NCI-H1417 treated with DMSO at 0.1 percent for 48 hours (cell line): ENCODE measurements at places on chromosomes 5 and 9.

GRCh38 chr5:115949096-115949495, 13.2 kb upstream of the LVRN start:
- DNase-seq = no peak

- DNase-seq = no peak
Observed at GRCh38 chr5:4862500-4862899, 277.6 kb upstream of the ADAMTS16 start.

DNA sequence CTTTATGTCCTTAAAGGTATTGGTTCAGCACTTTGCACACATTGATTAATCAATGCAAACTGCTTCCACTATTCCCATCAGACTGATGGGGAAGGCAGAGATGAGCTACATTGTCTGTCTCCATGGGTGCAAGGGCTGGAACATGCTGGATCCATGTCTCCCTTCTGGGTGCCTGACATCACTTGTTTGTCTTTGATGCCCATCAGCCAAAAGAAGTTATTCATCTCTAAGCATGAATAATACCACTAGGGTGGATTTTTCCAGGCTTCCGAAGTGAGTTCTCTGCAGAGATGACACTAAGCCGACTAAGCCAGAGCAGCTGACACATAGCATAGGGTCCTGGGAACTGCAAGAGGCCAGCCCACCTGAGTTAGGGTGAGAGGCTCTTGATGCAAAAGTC, 8.7 kb downstream of the FGF1 start:
- no peak for DNase-seq

- no peak for DNase-seq
Observed at GRCh38 chr9:135419106-135419505, 60.5 kb upstream of the PPP1R26 start.

DNA sequence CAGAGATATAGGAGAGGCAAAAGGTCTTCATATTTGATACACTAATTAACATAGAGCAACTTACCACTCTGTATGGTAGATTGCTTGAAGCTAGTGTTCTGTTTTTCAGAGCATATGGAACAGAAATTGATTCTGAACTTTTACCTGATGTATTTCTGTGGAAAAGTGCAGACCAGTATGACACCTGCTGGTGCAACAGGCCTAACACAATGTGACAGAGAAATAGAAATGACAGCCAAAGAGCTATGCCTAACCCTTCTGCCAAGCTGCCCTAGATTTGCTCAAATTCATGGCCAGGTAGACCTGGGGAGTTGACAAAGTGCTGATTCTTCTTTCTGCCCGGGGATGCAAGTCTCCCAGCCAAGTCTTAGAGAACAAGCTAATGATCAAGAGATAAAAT, 65.4 kb upstream of the RNF180 start:
- no peak for DNase-seq

DNA sequence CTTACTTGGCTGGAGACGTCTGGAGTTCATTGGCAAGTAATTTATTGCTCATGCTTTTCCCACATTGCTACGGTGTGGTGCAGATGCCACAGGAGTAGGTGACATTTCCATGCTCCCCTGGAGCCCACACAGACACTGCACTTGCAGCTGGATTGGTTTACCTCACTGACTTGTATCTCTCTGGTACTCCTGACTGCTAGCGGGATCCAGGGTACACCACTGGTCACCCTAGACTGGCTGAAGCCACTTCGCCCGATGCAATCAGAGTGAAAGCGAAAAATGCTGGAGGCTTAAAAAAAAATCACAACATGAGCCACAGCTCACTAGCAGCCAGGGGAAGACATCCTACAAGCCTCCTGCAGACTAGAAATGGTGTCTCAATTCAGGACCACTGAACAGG, 32.6 kb upstream of the SLIT3 start:
- DNase-seq = no peak

DNA sequence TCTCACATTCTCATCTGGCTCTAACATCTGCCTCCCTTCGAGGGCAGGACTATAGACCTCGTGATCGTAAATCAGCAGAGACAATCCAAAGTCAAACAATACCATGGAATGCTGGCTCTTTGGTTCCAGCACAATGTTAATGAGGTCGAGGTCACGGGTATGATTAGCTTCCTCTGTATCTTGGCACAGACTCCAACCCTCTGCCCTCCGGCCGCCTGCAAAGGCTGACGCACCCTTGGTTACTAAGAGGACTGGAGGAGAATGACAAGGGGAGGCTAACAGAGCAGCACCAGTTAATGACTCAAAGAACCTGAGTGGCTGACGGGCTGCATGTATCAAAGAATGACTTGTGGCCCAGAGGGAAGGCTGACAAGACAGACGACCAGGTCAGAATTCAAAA, 10.1 kb downstream of the LHFPL2 start:
- no peak for DNase-seq

GRCh38 chr5:18244309-18244708, 610.0 kb downstream of the TAF11L14 start:
- DNase-seq = no peak

- DNase-seq = no peak
Observed at GRCh38 chr9:18429070-18429469, 44.9 kb upstream of the ADAMTSL1 start.

DNA sequence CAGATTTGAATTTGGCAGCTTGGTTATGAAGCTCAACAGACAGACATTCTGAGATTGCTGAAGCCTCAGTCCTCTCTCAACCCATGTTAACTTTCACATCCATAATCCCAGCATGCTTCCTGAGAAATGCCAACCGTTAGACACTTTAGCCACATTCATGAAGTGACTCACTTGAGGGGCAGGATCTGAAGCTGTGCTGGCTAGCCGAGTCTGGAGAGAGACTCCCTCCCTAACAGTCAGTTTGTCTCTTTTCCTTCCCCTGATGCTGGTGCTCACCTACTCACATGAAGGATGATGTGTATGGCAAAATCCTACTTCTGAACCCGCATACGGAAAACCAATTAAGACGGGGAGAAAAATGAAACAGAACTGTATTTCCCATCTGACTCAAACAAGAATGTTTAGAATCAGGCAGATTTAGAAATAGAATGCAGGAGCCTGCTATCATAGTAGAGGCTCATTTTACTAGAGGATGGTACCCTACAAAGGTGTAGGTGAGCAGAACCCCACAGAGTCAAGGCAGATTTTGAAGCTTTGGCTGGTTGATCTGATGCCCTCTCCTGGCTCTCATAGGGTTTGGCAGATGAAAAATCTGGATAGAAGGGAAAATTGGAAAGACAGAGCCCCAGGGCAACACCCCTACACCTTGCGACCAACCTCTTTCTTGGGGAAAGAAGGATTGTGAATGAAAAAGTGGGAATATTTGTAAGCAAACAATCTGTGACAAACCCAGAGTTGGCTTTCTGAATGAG, 150.9 kb upstream of the LHFPL2 start:
- no peak for DNase-seq

DNA sequence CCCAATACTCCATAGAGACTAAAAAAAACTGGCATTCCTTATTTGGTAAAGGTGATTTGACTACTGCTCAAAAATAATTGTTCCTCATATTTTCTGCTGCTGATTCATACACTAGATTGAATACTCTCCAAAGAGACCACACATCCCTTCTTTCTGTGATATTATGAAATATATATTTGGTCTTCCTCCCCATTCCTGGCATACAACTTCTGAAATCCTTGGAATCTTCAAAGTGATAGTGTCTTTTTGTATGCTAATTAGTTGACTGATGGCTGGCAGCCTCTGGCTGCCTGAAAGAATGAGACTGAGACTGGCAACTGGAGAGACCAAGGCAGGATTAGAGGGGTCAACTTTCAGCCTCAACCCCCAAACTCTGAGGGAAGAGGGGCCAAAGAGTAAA, 348.0 kb upstream of the RFX3 start:
- DNase-seq = no peak

- DNase-seq = no peak
Observed at GRCh38 chr9:6214434-6214833, 1.2 kb upstream of the IL33 start.
